ENCODE measurements at places on chromosomes 1 and 21.
A peak's percentile ranks its signal among the peaks of the same experiment; 100 is the strongest.

DNA sequence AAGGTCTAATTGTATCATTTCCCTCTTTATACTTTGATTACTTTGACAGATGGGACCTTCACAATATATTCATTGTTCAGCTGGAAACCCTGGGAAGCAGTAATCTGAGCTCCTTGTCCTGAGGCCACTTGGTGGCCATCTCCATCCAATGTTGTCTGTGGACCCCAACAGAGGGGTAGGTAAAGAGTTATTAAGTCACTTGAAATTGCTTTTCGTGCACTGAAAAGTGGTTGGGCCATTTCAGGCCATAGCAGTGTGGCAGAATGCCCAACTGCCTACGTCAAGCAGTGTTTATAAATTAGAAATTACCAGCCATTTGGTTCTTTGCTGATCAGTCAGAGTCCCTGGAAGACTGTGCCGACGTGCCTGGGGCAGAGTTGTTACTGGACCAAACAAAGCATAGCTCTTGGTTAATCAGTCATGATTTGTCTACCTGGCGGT is 308.3 kb upstream of the USP25 start:
- DNase-seq: peak; percentile 53

DNA sequence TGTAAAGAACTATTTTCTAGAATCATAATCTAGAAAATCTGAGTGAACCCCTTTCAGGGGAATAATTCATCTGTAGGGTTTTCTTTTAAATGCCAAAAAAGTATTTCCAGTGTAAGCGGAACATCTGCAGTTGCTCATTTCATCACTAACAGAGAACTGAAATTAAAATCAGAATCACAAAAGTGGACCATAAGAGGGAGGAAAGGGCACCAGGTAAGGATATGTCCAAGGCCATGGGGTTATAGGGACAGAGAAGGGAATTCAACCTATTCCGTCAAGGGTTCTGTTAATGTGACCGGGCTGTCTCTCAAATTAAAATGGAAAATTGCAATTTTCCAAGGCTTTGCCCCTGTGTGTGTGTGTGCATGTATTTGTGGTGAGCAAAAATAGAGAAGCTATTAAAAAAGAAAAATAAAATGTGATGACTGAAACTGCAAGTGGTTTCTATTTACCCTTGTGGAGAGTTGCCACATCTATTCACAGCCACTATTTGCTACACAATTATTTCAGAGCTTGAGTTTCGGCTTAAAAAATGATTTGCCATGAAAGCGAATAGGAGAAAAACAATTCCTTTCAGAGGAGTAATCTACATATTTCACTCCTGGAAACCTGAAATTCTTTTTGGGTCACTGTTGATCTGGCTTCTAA is 53.1 kb downstream of the APP start:
- DNase-seq: no peak

GRCh38 chr1:86277936-86278335 is 118.2 kb downstream of the ODF2L start:
- no peak for DNase-seq

DNA sequence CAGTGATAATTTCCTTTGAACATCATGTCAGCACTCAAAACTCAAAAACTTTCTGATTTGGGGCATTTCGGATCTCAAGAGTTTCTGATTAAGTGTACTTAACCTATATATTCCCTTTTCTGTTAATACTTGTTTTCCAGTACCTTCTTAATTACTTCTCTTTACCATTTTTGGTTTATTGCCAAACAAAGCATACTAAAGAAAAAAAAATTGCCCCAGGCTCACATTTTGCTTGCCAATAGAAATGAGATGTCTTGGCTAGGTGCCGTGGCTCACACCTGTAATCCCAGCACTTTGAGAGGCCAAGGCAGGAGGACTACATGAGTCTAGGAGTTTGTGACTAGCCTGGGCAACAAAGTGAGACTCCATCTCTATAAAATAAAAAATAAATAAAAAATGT is 4.8 kb downstream of the PSMD4 start:
- no peak for DNase-seq

- DNase-seq: no peak
These were observed 4.3 kb downstream of the PRMT2 start for GRCh38 chr21:46639489-46640386.

Measured in COLO829 (cell line).